ENCODE measurements at places on chromosomes 1 and 21. TPM values are rescaled to one million over a fixed set of nuclear protein-coding genes. Genes with fewer than 3 reads are reported as not detected.

OMA1 gene
- total RNA-seq = 10.3 TPM

SPRR1B gene
- not detected for total RNA-seq

LMNA gene
- total RNA-seq = 254 TPM

GCSAML gene
- not detected for total RNA-seq

PLD5 gene
- total RNA-seq = not detected

GBP2 gene
- total RNA-seq = 13.4 TPM

ANGPTL7 gene
- not detected for total RNA-seq

BRINP2 gene
- not detected for total RNA-seq

ARHGEF10L gene
- total RNA-seq = 0.76 TPM

RPE65 gene
- not detected for total RNA-seq

CYYR1 gene
- 6.9 TPM for total RNA-seq

ADGRB2 gene
- 0.11 TPM for total RNA-seq

ST6GALNAC3 gene
- total RNA-seq = 110 TPM

GUCA2A gene
- not detected for total RNA-seq
